ENCODE measurements at places on chromosomes 4 and X. TPM values are rescaled to one million over a fixed set of nuclear protein-coding genes. Genes with fewer than 3 reads are reported as not detected.

PRRG1 gene
- total RNA-seq, result not detected

ATP7A gene
- total RNA-seq, result 9.5 TPM

BEND4 gene
- total RNA-seq, result 0.05 TPM

ESX1 gene
- total RNA-seq, result 0.14 TPM

FREM3 gene
- not detected for total RNA-seq

UGT2B17 gene
- total RNA-seq, result not detected

KCNIP4 gene
- not detected for total RNA-seq

TEX13C gene
- not detected for total RNA-seq

C4orf51 gene
- total RNA-seq, result not detected

MAGEC3 gene
- total RNA-seq, result not detected

CENPVL2 gene
- total RNA-seq, result not detected

XAGE1B gene
- total RNA-seq, result not detected

MSX1 gene
- total RNA-seq, result not detected

GAGE2A gene
- not detected for total RNA-seq

CYSLTR1 gene
- 29.9 TPM for total RNA-seq

AWAT1 gene
- total RNA-seq, result not detected

CLGN gene
- total RNA-seq, result 0.43 TPM

F8 gene
- 5.1 TPM for total RNA-seq

SATL1 gene
- not detected for total RNA-seq

GAGE12F gene
- total RNA-seq, result not detected

C4orf36 gene
- total RNA-seq, result 0.30 TPM

TCEAL7 gene
- total RNA-seq, result not detected

CNGA2 gene
- total RNA-seq, result not detected

DSPP gene
- not detected for total RNA-seq

CT55 gene
- total RNA-seq, result not detected

ENPEP gene
- 0.30 TPM for total RNA-seq

TMEM154 gene
- total RNA-seq, result 29.7 TPM

TEX11 gene
- total RNA-seq, result not detected

MAGEA11 gene
- total RNA-seq, result not detected

LINC00632 gene
- 3.1 TPM for total RNA-seq

ARHGAP24 gene
- not detected for total RNA-seq

SLITRK2 gene
- total RNA-seq, result not detected

CLDN22 gene
- not detected for total RNA-seq

SHOX gene
- not detected for total RNA-seq

CCDC160 gene
- not detected for total RNA-seq

AMOT gene
- total RNA-seq, result 2.3 TPM

GABRQ gene
- total RNA-seq, result not detected

GPM6B gene
- total RNA-seq, result not detected

PDE6B gene
- total RNA-seq, result 13.5 TPM

RASGEF1B gene
- total RNA-seq, result 1.1 TPM

UGT2B10 gene
- not detected for total RNA-seq

RLIM gene
- 27.5 TPM for total RNA-seq

RS1 gene
- not detected for total RNA-seq

Measured in T-helper 2 cell treated with Interferon-gamma antibody and Interleukin-4, amounts not matched to agents 100 ng/mL and 5 ng/mL, for 36 hours (primary cell).